ENCODE measurements at places on chromosomes 7 and 10.

GRCh38 chr7:51138123-51139085 lies 178.2 kb downstream of the COBL start:
- no peak for DNase-seq

GRCh38 chr10:131311402-131311660 lies 190 bp downstream of the TCERG1L start:
- DNase-seq: no peak

GRCh38 chr10:17472481-17473227 lies 18.3 kb upstream of the ST8SIA6 start:
- DNase-seq: no peak

GRCh38 chr7:17031906-17032551 lies 150.2 kb upstream of the AGR3 start:
- no peak for DNase-seq

- DNase-seq: no peak
These were observed 42.4 kb downstream of the STARD3NL start for GRCh38 chr7:38220452-38220851.

GRCh38 chr10:132397036-132397541 lies at the start of gene PWWP2B:
TSS of gene PWWP2B (plus strand) at chr10:132397200. CDS start at chr10:132397227, 27 bp downstream.
- peak; percentile 64 for DNase-seq

DNA sequence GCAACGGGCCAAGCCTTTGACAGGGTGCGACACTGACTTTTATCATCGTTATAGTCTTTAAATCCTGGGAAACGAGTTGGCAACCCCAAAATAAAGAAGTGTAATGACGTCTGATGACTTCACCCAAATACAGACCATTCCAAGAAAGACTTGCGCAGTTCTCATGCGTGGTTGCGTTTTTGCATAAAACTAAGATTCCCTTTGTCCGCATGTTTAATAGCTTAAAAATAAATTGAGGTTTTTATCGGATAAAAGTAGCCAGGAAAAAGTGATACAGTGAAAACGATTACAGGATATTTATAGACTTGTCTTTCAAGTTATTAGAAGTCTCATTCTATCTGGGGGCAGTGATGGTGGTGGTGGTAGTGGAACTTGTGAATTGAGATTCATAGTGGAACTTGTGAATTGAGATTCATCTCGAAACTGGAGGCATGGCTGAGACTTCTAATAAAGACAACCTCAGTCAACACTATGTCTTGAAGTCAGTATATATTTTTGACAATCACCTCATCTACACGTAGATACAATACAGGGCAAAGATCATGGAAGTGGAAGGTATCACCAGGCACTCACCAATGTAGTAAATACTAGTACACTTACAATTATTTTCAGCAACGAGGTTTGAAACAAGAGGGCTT lies 1.2 kb upstream of the NAMPT start:
- DNase-seq: no peak

DNA sequence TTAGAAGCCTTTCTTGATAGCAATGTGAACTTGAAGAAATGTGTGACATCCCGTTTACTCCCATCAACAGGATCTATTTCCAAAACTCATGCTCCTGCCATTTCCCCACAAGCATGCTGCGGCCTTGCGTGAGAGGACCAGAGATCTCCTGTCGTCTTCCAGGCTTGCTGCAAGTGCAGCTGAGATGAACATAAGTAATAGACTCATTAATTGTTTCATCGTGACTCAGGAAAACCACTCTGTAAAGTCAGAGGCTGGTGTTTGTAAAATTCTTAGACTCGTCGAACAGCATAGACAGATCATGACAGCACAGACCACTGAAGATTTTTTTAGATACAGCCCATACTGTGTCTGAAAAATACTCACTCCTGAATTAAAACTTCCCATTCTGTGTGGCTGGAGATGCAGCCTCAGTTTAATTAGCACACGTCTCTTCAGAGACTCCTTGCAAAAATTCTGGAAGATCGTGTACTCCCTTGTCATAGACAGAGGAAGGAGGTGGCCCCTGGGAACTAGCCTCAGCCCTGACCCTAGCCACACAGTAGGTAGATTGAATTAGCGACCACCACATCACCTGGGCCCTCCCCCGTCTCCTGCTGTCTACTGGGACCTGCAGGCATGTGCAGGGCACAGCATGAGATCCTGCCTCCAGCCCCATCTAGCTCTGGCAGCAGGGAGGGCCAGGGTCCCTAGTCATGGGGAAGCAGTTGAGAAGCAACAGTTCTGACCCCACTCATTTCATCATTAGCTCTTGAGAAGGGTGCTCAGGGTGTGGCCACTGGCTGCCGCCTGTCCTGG lies 226.0 kb downstream of the CELF2 start:
- no peak for DNase-seq

GRCh38 chr10:46314071-46314470 lies 27.3 kb downstream of the ANTXRL start:
- DNase-seq: no peak

- no peak for DNase-seq
These were observed 879.0 kb upstream of the CELF2 start for GRCh38 chr10:10138685-10139084.

GRCh38 chr10:123301077-123301857 lies 147.1 kb downstream of the BUB3 start:
- no peak for DNase-seq

DNA sequence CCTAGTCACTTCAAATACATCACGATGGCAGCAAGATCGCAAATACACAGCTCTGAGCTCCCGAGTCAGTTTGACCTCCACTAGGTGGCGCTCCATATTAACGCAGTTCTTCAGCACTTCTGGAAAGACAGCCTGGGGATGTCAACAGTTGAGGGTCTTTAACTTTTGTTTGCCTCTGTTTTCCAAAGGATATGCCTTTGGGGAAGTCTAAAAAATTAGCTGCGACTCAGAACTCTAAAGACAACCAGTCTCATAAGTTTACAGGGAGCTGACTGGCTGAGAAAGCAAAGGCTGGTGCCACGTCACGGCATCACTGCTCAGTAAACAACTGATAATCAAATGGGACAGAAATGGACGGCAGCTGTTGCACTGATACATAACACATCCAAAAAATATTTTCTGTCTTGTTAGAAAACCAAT lies 458.8 kb downstream of the SORCS1 start:
- no peak for DNase-seq

DNA sequence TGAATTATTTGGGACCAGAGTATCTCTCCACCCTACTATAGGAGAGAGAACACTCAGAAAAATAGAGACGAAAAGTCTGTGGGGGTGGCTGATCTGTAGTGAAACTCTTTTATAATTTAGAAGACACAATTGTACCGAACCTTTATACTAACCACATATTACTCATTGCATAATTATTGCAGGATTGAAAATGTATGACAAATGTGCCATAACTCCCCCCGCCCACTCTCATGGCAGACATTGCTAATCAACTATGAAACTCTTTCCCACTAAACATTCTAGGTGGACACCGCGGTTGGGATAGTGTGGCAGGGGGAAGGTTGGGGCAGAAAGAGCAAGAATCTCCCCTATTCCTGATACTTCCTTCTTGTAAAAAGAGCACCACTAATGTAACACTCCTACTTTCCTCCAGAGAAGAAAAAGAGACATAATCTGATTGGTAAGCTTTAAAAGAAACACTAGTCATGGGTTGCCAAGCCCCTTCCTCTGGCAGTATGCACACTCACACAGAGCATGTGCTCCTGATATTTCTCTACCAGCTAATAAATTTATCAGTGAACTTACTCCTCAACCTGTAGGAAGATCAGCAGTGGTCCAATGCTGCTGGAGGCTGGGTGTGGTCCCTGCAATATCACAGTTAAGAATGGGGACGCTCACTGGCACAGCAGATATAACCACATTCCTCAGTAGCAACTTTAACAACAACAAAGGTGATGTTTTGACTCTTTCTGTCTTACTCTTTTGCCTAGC lies 18.7 kb upstream of the ARID5B start:
- no peak for DNase-seq

GRCh38 chr10:4561296-4561695 lies 264.7 kb upstream of the AKR1E2 start:
- DNase-seq: no peak

DNA sequence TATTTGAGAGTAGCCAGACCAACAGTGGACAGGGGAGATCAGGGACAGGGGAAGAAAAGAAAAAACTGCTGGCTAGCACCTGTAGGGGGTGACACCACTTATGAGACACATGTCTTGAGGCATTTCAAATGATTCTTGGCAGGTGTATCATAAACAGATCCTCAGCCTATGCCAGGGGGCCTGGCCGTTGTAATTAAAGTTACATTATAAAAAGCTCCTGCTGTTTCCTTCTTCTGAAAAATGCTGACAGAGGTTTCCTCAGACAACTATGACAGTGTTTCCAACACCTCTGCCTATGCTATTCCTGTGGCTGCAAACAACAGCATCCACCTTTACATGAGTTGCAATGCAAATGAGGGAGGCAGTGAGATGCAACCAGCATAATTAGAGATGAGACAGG lies 281.0 kb upstream of the PTER start:
- DNase-seq: no peak

DNA sequence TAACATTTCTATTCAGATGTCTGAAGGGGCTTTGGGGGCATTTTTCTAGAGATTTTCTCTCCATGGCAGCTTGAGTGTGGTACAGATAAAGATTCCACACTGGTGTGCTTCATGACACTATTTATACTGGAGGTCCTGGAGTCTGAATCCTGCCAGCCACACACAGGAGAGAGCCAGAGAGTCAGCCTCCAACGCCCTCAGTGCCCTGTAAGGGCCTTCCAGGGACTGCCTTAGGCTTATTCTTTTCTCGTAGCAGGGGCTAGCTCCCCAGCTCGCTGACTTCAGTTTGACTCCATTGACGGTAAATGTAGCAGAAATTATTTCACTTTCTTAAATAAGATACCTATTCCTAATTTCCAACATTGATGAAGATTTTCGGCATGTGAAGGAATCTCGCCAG lies 100.9 kb downstream of the VSTM2A start:
- no peak for DNase-seq

DNA sequence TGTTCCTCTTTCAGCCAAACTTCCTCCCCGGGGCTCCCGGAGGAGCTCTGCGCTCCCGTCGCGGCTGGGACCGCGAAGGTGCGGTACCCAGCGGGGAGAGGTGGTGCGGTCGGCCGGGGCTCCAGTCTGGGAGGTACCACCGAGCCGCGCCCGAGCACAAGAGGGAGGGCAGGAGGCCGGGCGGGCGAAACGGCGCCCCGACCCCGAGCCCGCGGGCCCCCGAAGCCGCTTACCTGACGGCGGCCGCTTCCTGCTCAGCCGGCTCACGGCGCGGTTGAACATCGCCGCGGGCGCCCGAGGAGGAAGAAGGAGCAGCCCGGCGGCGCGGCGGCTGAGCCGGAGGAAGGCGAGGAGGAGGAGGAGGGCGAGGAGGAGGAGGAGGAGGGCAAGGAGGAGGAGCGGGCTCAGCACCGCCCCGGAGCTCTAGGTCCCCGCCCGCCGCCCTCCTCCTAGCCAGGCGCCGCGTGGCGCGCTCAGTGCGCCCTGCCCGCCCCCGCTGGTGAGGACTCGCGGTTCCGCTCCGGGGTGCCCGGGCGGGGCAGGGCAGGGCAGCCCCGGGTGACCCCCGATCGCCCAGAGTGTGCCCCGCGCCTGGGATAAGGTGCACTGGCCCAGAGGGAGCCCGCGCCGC lies at the start of gene RGS10:
Gene RGS10, minus strand, starts transcription at position 363 of the 631 bp plus-strand sequence. Its CDS starts 81 bp downstream, at position 282.
- peak; percentile 66 for DNase-seq

DNA sequence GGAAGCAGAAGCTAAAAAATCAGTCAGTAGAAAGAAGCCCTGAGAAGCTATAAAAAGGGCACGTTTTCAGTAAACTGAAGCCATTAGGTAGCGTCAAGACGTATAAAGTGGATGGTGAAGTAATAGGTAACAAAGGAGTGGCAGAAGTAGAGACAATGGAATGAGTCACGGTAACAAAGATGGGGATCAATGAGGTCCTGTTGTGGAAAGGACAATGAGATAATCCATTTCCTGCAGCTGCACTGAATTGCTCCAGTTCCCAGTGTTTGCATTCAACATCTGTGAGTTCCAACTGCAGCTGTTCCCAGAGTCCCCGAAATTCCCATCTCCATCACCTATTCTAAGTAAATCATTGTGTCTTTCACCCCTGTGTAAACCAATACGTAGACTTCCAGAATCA lies 4.8 kb upstream of the HYCC1 start:
- DNase-seq: no peak

GRCh38 chr10:27433976-27434375 lies 70.1 kb upstream of the RAB18 start:
- no peak for DNase-seq

DNA sequence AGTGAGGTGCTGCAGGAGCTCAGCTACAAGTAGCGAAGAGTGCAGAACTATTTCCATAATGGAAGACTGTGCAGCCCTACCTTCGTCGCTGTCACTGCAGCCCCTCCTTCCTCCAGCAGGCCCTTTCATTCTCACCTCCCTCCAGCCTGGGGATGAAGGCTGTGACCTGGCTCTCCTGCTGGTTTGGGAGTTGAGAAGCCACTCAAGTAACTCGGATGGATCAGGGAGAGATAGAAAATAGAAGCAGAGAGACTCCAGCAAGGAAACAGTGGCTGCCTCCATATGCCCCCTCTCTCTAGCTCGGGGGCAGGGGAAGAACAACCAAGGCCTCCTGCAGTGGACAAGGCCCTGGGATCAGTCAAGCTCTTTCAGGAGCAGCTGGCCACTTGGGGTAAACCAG lies 37.4 kb upstream of the NPFFR1 start:
- DNase-seq: no peak

DNA sequence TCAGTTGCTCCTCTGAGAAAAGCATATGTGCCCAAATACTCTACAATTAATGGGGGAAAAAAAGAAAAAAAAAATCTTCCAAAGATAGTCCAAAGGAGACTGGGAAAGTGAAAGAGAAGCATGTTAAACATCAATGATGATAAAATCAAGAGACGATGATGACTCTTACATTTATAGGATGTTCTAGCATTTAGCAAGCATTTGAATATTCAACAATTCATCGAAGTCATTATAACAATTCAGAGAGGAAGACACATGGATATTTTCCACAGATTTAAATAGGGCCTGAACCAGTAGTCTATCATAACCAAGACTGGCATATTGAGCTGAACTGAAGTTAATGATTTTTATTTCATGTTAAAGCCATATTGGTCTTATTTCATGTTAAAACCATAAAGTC lies 528.4 kb downstream of the INHBA start:
- no peak for DNase-seq

DNA sequence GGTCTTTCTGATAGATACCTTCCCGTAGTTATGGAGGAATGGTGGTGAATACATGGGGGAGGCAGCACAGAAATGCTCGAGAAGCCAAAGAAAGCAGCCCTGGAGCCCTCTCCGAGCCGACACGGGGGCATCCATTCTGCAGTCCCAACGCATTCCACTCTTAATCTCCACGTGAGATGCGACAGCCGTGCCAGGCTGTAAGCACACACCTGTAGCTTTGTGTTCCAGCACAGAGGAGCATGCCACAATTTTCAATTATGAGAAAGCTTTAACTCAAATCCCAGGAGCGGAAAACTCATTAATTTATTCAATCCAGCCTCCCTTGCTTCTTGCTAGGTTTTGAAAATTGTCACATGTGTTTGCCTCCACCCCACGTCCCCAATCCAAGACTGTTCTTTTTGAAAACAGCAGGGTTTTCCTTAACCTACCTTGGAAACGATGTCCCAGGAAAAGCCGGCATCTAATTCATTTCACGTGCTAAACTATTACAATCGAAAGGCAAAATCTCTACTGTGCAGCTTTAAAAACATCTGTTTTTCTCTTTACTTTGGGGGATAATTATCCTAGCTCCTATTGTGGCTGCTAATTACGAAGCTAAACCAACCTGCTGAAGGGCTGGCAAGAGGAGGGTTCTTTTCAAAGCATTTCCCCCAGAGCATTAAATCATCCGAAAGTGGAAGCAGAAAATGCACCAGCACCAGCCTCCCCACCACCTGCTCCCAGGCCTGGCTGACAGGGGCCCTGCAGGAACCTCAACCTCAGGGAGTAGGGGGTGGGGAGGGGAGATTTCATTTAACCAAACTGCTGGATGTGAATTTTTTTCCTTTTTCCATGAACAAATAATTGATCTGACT lies 56.0 kb upstream of the CHST15 start:
- no peak for DNase-seq

GRCh38 chr7:123292227-123292626 lies 92.5 kb upstream of the SLC13A1 start:
- no peak for DNase-seq

Measured in T-helper 9 cell (primary cell).